Left renal cortex interstitium (tissue), 4 donors: ENCODE measurements at places on chromosomes 7 and 10.

DNA sequence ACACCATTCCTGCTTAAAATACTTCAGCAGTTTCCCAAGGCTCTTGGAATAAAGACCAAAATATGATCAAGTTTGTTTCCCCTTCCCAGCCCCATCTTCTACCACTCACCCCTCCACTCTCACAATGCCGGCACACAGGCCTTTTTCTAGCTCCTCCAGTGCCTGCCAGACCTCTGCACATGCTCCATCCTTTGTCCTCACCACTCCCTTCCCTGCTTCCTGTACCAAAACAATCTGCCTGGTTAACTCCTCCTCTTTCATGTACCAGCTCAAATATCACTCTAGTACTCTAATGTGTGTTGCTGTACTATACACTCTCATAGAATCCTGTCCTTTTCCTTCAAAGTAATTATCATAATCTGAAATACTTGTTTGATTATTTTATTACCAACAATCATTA is 19.4 kb downstream of the SCRN1 start:
- DNase-seq: no peak

- DNase-seq: no peak
Measured at GRCh38 chr10:73867126-73867807, 7.1 kb downstream of the CAMK2G start.

DNA sequence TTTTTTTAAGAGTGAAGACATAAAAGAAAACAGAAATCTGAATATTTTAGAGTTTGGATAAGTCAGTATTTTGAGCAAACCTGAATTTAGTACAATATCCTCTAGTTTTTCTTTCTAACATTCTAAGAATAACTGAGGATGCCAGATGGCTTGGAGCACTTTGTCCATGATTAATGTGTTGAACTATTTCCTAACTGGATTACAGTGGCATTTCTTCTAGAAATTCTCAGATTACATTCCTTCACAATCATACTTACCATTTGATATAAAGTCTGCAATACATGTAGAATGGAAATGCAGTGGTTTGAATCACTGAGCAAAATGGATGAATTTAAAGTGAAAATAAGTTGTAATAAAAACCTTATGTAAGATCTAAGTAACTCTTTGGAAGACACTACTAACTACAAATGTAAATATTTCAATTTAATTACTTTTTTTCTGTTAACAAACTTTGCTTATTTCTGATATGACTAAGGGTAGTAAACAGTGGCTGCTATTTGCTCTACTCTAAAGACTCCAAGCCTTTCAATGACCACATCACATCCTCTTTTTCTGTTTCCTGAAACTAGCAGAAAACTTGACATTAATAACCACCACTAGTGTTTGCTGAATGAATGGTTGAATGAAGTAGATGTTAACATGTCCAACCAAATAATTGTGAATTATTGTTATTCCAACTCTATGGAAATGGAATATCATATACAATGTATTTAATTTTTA is 102.8 kb downstream of the PRKG1 start:
- no peak for DNase-seq

DNA sequence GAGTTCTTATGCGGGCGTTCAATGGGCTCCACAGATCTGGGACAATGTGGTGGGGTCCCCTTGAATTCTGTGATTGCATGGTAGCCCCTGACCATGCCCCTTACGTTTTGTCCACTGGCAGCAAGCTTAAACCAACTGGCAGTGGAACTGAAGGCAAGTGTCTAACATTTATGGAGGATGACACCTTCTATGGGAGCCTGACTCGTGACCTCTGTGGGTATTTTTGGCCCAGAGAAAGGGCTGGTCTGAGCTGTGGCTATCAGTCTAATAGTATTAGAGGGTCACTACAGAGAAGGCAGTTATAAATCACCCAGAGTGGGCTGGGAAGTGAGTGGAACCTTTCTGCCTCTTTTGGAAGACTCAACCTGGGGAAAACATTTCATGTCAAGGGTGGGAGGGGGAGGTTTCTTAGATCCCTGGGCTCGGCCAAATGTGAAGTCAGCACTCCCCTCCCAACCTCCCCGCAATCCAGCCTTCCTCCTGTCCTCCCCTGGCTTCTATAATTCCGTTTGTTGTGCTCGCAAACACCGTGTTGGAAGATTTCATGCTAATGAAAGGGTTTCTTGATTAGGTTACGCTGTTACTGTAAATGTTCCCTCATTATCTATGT is 322.7 kb downstream of the RPS24 start:
- DNase-seq: no peak

- no peak for DNase-seq
Measured at GRCh38 chr7:2373124-2373556, 18.5 kb downstream of the EIF3B start.

GRCh38 chr7:94412762-94413322 is 18.1 kb downstream of the COL1A2 start:
- DNase-seq: no peak
